CD8-positive, alpha-beta T cell (primary cell): ENCODE measurements at places on chromosomes 13 and 19.

- no peak for DNase-seq
Observed at GRCh38 chr19:54312436-54313377, at the start of gene LILRA5. LILRA5 (minus strand) TSS chr19:54313166; CDS start chr19:54313019, 147 bp downstream.

GRCh38 chr13:60881507-60881906 is 484.5 kb downstream of the TDRD3 start:
- DNase-seq, result no peak

GRCh38 chr13:49580980-49581680 is 4.2 kb downstream of the RCBTB1 start:
- DNase-seq, result no peak

- no peak for DNase-seq
Observed at GRCh38 chr19:42151782-42152684, 19.8 kb upstream of the POU2F2 start.

- no peak for DNase-seq
Observed at GRCh38 chr19:19652482-19653295, 9.2 kb upstream of the GMIP start.

- no peak for DNase-seq
Observed at GRCh38 chr13:78054157-78054556, 135.5 kb upstream of the EDNRB start.

GRCh38 chr13:97002581-97002980 is 8.3 kb upstream of the OXGR1 start:
- DNase-seq, result no peak

DNA sequence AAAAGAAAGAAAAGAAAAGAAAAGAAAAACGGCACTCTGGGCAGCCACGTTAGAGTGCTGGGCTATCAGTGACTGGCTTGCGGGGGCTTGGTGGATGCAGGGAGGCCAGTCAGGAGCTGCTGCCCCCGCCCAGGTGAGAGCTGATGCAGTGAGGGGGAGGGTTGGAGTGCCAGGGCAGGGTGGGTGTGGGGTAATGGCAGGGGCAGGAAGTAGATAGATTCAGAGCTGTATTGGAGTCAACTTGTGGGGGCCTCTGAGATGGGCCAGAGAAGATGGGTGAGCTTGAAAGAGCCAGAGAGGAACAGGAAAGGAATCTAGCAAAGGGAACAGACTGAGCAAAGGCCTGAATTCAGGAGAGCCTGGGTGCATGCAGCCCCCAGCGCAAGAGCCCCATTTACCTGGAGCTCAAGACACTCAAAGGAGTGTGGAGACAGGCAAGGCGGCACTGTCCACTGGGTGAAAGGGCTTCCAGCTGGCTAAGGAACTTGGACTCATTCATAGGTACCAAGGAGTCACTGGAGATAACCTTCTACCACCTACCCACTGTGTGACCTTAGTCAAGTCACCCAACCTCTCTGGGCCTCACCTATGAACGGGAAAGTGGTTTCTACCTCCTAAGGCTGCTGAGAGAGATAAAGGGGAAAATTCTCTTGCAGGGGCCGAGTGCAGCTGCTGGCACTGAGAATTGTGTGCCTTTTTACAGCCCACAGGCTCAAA is 20.2 kb downstream of the VSTM2B start:
- no peak for DNase-seq

DNA sequence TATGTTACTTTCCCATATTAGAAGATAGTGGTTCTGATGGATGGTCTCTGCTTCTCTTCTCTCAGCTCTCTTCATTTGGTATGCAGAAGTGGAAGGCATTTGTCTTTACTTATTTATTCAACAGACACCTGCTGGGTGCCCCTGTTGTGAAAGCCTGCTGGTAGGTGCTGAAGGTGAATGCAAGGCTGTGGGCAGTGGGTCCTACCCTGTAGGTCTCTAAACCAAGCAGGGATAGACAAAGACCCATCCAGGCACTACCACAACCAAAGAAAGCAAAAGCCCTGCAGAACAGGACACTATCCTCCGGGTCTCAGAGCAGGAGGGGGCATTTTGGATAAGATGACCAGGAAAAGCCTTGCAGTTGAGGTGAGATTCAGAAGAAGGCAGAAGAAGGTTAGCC is 106.1 kb downstream of the STARD13 start:
- DNase-seq, result no peak

GRCh38 chr13:37175996-37176395 is 70.5 kb upstream of the CSNK1A1L start:
- DNase-seq, result no peak

DNA sequence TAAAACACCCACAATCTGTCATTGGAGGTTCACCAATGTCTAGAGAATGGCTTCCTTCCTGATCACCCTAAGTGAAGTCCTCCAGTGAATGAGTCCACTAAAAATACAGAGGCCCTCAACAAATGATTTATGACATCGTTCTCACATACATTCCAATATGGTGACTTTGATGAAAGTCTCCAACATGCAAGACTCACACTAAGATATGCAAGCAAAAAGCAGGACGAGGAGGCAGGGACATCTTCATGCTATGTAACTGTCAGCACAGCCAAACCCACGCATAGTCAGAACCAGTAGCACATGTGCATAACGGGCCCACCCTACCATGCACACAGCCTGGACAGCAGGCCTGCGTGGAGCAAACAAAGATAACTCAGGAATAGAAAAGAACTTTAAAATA is 16.6 kb upstream of the LSM14A start:
- no peak for DNase-seq

DNA sequence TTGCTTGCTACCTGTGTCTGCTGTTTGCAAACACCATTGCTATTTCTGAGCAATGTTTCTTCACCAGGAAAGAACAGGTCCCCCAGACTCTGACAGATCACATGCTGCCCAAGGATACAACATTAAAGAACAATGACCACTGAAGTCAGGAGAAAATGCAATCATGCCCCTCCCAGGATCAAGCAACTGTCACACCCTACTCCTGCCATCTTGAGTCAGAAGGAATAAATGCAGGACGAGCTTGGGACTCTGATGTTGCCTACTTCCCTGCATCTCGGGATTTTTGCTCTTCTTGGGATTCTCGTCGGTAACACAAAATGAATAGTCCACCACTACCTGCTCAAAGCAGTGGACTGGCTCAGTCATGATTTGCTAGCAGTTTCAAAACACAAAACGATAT is 490.6 kb downstream of the COG6 start:
- DNase-seq, result no peak

DNA sequence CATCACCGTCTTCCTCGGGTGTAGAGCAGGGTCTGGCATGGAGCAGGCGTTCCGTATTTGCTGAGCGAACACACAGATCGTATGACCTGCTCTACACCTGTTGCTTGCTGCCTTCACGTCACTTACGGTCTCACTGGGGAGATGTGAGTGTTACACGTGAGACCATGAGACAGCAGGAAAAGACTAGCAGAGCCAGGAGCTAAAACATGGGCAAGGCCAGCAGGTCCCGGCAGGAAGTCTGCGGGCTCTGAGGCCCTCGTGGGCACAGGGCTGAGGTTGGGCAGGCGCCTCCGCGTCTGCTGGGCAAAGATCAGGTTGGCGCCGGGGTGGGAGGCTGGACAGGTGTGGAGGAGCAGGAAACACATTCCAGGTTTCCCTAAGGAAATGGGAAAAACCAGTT is 19.7 kb upstream of the GTF3A start:
- DNase-seq, result no peak

GRCh38 chr13:95128045-95128643 is 173.1 kb downstream of the ABCC4 start:
- no peak for DNase-seq

DNA sequence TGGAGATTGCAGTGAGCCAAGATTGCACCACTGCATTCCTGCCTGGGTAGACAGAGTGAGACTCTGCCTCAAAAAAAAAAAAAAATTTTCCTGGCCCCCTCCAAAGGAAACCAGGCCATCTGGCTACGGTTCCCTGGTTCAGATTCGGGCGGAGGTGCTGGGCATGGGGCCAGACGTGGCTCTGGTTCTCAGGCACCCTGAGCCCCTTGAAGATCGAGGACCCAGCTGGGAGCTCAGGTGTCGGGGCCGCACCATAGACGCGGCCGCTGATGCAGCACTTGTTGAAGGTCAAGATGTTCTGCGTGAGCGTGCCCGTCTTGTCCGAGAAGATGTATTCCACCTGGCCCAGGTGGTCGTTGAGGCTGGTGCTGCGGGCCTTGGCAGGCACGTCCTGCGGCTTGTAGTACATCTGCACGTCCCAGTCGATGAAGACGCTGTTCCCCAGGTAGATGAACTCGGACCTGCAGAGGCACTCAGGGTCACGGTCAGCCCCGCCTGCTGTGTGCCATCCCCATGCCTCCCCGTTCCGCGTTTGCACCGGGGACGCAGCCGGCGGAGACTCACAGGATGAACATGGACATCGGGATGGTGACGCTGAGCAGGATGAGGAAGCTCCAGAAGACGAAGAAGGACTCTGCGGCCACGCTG is 12.3 kb downstream of the ATP8B3 start:
- DNase-seq, result no peak

GRCh38 chr19:31175564-31176348 is 173.5 kb downstream of the TSHZ3 start:
- DNase-seq, result no peak

DNA sequence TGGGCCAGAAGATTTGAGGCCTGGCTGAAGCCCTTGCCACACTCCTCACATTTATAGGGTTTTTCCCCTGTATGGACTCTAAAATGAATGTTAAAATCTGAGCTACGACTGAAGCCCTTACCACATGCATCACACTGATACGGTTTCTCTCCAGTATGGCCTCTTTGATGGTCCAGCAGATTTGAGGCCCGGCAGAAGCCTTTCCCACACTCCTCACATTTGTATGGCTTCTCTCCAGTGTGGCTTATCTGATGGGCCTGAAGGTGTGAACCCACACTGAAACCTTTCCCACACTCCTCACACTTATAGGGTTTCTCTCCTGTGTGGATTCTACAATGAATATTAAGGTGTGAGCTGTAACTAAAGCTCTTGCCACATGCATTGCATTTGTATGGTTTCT is 21.0 kb downstream of the ZNF45 start:
- DNase-seq, result no peak

DNA sequence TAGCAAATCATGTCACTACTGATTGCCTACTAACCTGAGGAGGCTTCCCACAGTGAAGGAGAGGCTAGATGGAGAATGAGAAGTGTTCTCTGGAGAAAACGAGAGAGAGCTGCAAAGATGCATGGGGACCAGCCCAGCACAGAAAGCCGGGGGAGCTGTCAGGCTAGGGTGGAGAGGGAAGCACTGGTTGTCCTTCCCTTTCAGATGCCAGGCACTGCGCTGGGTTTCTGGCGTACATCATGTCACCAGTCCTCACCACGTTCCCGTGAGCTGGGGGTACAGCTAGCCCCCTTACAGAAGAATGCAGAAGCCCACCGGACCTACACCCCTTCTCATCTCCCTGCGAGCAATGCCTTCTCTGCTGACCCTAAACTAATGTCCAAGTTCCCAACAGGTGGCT is 86.0 kb downstream of the STK24 start:
- DNase-seq, result no peak
